ENCODE measurements at places on chromosomes 1 and 21. TPM values are rescaled to one million over a fixed set of nuclear protein-coding genes. Genes with fewer than 3 reads are reported as not detected.

The S100A7A gene
- total RNA-seq = not detected

The OR2L5 gene
- 0.62 TPM for total RNA-seq

The CD48 gene
- total RNA-seq = 1.1 TPM

The ATAD3C gene
- 0.62 TPM for total RNA-seq

The VSIG8 gene
- not detected for total RNA-seq

The CFHR5 gene
- total RNA-seq = not detected

The ZBTB8OS gene
- total RNA-seq = 21.7 TPM
